ENCODE measurements at places on chromosomes 16 and 17.

GRCh38 chr17:55279788-55280187 lies 15.0 kb downstream of the HLF start:
- no peak for DNase-seq

- DNase-seq: no peak
These were observed 30.1 kb downstream of the INTS2 start for GRCh38 chr17:61897548-61898180.

DNA sequence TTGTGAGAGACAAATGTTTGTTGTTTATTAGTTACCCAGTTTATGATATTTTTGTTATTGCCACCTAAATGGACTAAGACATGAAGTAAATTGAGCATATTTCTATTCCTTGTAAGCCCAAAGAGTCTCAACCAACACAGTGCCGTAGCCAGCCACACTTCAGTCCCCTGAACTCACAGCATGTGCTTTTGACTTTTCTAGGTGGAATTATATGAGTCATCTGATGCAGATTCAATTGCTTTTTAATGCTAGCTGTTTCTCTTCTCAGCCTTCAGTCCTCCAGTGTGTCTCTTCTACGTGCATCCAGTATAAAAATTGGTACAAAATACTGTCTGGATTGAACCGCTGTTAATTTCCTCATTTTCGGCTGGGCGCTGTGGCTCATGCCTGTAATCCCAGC lies 39.0 kb downstream of the IQCK start:
- DNase-seq: no peak

DNA sequence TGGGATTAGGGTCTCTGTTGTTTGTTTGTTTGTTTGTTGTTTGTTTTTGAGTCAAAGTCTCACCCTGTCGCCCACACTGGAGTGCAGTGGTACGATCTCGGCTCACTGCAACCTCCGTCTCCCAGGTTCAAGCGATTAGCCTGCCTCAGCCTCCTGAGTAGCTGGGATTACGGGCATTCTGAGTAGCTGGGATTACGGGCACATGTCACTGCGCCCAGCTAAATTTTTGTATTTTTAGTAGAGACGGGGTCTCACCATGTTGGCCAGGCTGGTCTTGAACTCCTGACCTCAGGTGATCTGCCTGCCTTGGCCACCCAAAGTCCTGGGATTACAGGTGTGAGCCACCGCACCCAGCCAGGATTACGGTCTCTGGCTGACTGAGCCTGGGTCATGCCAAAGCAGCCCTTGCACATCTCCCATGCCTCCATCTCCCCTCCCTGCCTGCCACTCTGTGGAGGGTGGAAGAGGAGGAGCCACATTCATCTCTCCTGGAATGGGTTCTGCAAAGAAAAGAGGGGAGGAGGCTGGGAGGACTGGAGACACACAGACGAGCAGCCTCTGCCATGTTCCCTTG lies 59.2 kb downstream of the BEAN1 start:
- DNase-seq: no peak

- no peak for DNase-seq
These were observed 112.9 kb downstream of the ABCC1 start for GRCh38 chr16:16062023-16062937.

DNA sequence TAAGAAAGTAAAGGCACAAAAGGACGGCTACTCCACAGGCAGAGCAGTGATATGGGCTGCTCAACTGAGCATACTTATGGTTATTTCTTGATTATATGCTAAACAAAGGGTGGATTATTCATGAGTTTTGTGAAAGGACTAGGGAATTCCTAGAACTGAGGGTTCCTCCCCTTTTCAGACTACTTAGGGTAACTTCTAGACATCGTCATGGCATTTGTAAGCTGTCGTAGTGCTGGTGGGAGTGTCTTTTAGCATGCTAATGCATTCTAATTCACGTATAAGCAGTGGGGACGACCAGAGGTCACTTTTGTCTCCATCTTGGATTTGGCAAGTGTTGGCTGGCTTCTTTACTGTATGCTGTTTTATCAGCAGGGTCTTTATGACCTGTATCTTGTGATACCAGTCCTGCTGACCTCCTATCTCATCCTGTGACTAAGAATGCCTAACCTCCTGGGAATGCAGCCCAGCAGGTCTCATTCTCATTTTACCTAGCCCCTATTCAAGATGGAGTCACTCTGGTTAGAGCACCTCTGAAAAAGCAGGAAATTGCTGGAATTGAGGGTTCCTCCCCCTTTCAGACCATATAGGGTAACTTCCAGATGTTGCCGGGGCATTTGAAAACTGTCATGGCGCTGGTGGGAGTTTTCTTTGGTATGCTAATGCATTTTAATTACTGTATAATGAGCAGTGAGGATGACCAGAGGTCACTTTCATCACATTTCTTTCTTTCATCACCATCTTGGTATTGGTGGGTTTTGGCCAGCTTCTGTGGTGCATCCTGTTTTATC lies 388.5 kb downstream of the XYLT1 start:
- no peak for DNase-seq

DNA sequence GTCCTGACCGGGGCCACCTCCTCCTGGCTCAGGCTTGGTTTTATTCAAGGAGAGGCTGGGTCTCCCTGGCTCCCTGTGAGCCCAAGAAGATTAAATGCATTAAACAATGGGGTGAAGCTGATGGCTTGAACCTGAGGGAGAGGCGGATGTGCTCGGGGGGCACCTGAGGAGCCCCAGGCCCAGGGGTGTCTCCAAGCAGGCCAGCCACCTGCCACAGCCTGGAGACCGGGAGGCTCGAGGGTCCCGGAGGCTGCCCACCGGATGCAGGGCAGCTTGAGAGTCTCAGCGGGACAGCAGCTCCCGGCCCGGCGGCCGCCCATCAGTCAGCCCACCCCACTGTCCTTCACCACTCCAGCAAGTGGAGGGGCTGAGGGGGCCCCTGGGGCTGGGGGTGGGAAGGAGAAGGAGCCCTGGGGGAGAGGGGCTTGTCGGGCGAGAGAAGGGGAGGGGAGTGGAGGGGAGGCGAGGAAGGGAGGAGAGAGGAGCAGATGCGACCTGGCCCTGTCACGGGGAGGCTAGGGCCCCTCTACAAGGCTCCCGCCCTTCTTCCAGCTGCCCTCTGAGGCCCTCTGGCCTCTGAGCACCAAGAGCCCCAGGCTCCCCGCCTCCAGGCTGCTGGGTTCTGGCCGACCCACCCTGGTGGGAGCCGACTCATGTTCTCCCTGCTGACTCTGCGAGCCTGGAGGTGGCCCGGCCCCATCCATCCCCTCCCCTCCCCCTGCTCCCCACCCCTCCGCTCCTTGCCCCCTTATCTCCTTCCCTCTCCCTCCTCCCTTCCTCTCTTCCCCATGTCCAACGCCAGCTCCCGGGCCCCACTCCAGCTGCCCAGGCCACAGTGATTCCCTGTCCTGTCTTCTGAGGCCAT lies 13.2 kb downstream of the CD7 start:
- no peak for DNase-seq

- DNase-seq: no peak
These were observed 45.1 kb upstream of the MTSS2 start for GRCh38 chr16:70730944-70731343.

- DNase-seq: no peak
These were observed 6.5 kb downstream of the EIF1 start for GRCh38 chr17:41695134-41695661.

GRCh38 chr17:64728041-64728695 lies 66.1 kb upstream of the SMURF2 start:
- no peak for DNase-seq

GRCh38 chr16:75644240-75645012 lies 3.0 kb downstream of the KARS1 start:
- no peak for DNase-seq

- DNase-seq: no peak
These were observed 23.0 kb downstream of the NLRC5 start for GRCh38 chr16:57012353-57012752.

- no peak for DNase-seq
These were observed 26.1 kb downstream of the GPR142 start for GRCh38 chr17:74393346-74393942.

DNA sequence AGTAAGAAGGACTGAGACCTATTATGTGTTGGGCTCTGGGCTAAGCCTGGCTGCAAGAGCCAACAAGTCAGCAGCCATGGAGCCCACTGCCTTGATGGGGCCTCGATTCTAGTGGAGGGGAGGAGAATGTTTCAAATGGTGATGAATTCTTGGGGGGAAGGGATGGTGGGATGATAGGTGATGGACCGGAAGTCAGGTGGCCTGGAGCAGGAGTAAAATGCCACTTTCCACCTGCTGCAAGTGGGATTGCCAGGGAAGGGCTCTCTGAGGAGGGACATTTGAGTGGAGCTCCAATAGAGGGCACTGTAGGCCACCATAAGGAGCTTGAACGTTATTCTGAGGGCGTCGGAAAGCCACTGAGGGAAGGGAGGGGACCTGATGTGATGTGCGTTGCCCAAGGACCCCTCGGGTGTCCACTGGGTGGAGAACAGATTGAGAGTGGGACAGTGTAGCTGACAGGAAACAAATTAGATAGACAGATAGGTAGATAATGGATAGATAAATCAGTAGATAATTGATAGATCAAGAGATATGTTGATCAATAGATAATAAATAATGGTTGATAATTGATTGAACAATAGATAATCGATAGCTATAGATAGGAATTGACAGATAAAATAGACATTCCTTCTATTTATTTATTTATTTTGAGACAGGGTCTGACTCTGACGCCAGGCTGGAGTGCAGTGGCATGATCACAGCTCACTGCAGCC lies 18.2 kb upstream of the NXPH3 start:
- DNase-seq: peak; percentile 29

GRCh38 chr17:51741458-51741857 lies 417.1 kb downstream of the CA10 start:
- no peak for DNase-seq

DNA sequence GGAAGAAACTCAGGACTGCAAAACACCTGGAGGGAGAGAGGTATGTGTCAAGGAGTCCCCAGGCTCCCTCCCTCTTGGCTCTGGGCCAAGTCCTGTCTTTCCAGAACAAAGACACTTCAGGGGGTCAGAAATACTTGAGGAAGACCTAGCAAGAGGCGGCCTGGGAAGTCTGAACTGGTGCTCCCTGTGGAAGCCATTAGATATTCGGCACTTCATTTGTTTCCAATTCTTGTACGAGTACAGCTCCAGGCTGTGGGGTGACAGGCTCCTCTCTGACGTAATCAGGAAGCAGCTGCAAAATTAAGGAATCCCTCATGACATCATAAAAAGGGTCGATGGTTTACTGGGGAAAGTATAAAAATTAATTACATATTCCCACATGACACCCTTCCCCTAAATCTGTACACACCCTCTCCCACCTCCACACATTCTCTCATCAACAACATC lies 108.7 kb downstream of the SMG6 start:
- DNase-seq: no peak

GRCh38 chr16:58129097-58129936 lies at the start of gene CFAP20:
Gene CFAP20 (minus strand): TSS chr16:58129381. CDS start chr16:58129115, 266 bp downstream.
- peak; percentile 86 for DNase-seq

DNA sequence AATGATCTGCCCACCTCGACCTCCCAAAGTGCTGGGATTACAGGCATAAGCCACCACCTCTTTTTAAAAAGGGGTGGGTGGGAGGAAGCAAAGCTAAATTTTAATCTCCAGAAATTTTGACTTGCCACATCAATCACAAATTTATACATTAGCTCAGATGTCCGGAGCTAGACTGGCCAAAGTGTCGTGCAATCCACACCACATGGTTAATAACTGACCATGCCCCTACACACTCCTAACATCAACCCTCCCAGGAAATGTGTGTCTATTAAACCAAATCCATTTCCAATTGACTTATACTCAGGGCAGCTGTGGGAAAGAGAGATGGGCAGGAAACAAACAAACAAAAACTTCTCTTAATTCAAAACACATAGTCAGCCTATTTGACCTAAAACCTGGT lies 29.9 kb downstream of the SMURF2 start:
- no peak for DNase-seq

GRCh38 chr17:66655861-66656260 lies 179.1 kb upstream of the CACNG5 start:
- no peak for DNase-seq

GRCh38 chr16:70551788-70552187 lies 28.2 kb downstream of the SF3B3 start:
- no peak for DNase-seq

DNA sequence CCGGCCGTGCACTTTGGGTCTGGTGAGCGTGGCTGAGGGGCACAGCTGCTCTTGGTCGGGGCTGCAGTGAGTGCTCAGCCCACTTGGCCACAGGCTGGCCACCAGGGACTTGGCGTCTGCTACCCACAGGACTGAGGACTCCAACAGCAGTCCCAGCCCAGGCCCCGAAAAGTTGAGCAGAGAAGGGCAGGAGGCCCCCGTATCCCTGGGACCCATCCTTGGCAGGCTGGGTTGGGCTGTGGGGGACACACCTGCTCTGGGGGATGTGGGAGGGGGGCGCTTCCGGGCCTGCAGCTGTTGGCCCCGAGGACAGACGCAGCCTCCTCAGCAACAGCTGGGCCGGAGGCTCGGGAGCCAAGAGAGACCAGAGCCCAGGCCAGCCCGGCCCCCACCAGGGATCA lies 19.4 kb upstream of the SSTR5 start:
- DNase-seq: no peak

DNA sequence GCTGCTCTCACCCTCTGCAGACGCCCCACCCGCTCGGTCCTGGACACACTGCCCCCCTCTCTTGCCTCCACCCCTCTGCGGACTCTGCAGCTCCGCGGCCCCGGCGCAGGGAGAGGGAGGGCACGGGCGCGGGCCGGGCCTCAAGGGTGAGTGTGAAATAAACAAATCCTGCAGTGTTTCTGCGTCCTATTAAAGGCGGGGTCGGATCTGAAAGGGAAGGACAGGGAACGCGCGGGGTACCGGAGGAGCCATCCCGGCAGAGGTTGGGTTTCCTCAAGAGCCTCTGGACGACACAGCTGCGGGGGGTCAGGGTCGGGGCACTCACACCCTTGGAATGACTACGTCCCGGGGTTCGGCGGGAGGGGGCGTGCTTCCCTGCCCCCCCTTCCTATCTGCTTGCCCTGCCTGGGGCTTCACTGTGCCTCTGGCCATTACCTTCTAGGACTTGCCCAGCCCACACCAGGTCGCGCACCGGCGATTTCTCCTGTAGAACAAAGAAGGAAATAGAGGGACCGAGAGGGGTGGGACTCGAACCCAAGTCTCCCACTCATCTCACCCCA lies 466 bp upstream of the HSF4 start:
- no peak for DNase-seq

DNA sequence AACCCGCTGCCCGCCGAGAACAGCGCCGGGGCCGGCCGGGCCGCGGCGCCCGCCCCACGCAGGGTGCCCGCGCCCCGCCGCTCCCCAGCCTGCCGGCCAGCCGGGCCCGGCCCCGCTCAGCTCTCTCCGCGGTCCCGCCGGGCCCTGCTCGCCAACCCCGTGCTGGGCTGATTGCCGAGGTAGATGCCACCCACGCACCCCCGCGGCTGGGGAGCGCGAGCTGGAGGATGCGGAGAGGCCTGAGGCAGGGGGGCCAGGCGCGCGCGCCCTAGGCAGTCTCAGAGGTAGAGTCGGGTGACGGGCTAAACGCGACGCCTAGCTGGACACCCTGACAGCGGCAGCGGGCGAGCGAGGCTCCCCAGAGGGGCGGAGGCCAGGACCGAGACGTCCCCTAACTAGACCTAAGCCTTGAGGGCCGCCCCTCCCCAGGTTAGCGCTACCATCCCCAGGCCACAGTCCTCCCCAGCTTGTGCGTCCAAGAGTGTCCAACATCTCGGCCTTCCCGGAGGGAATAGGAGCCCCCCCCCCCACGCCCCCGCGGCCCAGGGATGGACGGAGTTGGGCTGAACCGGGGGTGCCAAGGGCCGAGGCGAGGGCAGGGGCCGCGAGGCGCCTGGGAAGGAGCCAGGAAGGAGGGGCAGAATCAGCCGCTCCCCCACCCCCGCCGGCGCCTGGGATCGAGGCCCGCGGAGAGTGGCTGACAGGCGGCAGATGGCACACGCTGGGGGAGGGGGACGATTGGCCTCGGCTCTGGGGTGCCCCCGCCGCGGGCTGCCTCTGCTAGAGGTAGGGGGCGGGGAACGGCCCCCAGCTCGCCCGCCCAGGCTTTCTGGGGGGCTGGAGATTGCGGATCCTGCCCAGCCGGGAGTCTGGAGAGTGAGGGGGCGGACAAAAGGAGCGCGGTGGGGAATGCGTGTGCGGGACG lies 2.5 kb upstream of the ZNF423 start:
- DNase-seq: no peak

All from NCI-H2081 treated with DMSO at 0.1 percent for 48 hours (cell line).